Thyroid gland (tissue), 4 donors: ENCODE measurements at places on chromosomes 13 and 19. TPM values are rescaled to one million over a fixed set of nuclear protein-coding genes. Genes with fewer than 3 reads are reported as not detected.

DNA sequence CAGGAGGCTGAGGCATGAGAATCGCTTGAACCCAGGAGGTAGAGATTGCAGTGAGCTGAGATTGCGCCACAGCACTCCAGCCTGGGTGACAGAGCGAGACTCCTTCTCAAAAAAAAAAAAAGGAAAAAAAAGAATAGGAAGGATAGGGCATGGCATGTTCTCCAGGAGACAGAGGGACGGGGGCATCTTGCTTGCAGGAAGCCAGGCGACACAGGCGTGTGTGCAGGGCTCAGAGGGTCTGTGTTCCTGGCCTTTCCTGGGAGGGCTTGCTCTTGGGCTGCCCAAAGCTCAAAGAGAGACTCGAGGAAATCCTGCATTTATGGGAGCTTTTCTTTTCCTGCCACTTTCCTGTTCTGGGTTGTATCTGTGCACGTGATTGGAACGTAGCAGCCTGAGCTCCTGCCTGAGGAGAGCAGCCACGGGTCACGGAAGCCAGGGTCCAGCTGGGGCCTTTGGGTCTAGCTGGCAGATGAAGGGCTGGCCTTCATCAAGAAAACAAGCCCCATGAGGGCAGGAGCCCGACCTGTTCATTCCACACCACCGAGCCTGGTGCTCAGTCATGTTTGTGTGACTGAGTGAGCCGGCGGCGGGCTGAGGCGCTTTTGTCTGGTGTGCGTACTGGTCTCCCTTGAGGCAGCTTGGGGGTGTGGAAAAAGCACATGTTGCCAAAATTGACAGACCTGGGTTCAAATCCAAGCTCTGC, 44.5 kb downstream of the CAPN12 start:
- peak overlapping the region; percentile 83 for H3K27ac ChIP-seq
- H3K27me3 ChIP-seq = no peaks in the 10 kb centered on the region
- H3K36me3 ChIP-seq = peaks cover 13% of the 10 kb centered on the region
- peaks cover 82% of the 10 kb centered on the region for H3K4me1 ChIP-seq

DNA sequence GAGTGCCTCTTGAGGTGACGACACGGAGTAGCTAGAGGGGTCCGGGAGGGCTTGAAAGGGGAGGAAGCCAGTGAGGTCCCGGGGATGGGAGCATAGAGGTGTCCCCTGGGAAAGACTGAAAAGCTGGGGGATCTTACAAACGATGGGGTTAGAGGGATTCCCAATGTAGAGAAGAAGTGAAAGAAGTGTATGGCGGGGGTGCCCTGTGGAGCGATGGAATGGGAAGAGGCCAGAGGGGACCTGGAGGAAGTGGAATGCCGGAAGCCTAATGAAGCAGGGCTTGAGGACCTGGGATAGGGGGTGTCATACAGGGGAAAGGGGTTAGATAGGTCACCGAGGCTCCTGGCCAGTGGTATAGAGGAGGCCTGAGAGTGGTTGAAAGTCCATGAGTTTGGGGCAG, 580 bp downstream of the AP2A1 start:
- H3K4me1 ChIP-seq = peaks cover 21% of the 10 kb centered on the region
- peak overlapping the region; percentile 88 for H3K4me3 ChIP-seq
- H3K27ac ChIP-seq = peak overlapping the region; percentile 76
- no peaks in the 10 kb centered on the region for H3K27me3 ChIP-seq
- DNase-seq = no peak

DNA sequence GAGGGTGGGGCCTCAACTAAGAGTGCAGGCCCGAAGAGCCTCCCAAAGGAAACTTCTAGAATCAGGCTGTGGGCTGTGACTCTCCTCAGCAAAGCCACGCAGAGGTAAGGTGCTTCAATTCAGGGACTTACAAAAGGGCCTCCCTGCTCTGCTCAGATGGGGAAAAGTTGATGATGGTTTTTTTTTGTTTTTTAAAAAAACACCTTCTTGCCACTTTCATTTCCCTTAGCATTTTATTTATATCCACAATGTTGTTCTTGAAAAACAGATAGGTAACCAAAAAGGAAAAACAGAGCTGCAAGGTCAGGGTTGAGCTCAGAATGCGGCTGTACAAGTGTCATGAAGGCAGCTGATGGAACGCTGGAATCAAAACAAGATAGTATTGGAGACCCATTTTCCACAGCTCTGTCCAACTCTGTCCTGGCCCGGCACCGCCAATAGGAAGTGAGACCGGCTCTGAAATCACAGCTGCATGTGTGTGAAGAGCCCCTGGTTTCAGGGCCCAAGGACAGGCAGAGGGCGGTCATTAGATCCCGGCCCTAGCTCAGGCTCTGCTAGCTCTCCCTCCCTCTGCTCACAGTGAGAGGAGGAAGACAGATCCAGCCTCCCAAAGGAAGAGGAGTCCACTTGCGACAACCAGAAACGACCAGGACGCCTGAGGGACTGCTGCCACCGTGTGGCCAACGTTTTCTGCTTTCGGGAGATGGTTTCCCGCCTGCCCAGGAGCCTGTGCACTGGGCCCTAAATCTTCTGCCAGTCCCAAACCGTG, 58.3 kb downstream of the KLF2 start:
- peak overlapping the region; percentile 93 for H3K27ac ChIP-seq
- H3K36me3 ChIP-seq = peaks cover 4% of the 10 kb centered on the region
- peaks cover 28% of the 10 kb centered on the region for H3K4me1 ChIP-seq
- no peaks in the 10 kb centered on the region for H3K27me3 ChIP-seq
- no peak for DNase-seq

DNA sequence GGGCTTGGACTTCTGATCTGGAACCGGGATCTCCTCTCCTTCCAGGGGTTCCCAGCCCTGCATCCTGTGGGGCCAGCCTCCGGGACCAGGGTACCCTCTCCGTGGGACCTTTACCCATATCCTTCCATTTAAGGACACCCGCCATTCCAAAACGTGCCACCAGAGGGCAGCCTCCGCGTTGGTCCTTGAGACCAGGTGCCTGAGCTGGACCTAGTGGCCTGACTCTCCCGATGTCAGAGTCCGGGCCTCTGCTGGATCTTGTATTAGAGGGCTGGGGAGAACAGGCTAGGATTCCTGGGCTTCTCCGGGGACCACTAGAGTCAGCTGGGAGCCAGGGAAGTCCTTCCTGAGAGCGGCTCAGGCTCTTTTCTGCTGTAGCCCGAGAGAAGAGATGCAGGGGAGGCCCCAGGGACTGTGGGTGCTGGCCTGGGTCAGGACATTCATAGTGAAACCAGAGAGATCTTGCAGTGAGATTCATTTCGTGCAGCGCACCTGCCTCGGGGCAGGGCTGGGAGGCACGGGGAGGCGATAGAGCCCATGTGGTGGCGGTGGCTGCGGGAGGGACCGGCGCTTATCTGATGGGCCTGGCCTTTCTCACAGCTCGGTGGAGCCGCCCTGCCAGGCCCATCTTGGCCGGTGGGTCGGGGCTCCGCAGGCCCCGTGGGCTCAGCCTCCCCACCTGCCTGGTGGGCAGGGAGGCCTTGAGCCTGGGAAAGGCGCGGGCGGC, 9.8 kb upstream of the SLC7A10 start:
- H3K27ac ChIP-seq = no peak overlapping the region
- no peak overlapping the region for H3K4me3 ChIP-seq
- peak; percentile 79 for DNase-seq

DNA sequence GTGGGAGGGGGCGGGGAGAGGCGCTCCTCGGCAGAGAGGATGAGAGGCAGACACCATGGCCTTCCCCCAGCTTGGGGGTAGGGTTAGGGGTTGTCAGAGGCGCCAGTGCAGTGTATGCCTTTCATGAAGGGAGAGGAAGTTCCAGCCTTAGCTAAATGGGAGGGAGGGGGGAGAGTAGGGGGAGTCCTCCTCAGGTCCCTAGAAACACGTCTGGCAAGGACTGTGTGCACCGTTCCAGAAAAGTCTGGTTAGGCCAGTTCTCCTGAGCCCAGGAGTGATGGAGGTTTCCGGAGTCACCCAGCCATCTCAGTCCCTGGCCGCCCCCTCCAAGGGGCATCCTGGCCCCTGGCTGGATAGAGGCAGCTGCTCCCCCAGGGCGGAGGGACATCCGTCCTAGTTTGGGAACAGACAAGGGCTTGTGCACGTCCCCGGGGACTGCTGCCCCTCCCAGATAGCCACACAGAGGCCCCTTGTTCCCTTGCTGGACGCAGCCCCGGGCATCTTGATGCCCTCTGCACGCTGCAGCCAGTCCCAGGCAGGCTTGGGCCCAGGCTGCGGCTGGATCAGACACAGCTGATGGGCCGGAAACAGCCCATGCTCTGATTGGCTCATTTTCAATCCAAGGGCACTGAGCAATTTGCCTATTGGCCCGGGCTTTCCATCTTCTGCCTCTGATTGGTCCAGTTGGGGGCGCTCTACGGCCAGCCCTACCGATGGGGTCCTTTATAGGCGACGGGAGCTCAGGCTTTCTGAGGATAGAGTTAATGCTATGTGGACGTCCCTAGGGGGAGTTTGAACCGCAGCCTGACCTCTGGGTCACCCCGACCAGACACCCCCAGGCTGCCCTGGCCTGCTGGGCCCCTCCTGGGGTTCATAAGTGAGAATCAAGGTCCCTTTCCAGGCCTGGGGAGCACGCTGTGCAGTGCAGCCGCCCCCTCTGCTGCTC, 3.8 kb downstream of the S1PR2 start:
- H3K27me3 ChIP-seq = no peaks in the 10 kb centered on the region
- H3K27ac ChIP-seq = peak overlapping the region; percentile 48
- H3K4me3 ChIP-seq = no peak overlapping the region
- peak; percentile 47 for DNase-seq
- no peaks in the 10 kb centered on the region for H3K36me3 ChIP-seq

DNA sequence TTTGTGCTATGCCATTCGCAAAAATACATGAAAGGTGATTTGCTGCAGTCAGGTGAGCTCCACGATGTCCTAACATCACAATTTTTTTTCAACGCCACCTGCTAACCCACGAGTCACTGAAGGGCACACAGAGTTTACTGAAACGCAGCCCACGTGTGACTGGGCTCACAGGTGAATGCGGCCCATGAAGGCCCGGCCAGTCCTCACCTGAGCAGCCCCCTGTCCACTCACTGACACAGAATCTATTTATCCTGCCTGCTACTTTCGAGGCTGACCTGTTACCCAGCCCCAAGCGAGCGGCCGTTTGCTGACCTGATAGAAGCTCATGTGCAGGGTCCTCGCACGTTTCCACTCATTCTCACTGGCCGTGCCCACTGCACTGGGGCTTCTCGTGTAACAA, 121.9 kb upstream of the SOX1 start:
- no peak overlapping the region for H3K4me3 ChIP-seq
- no peak for DNase-seq
- H3K4me1 ChIP-seq = no peaks in the 10 kb centered on the region
- no peak overlapping the region for H3K27ac ChIP-seq

The SPTBN4 gene
- 1.3 TPM for total RNA-seq
